ENCODE measurements at places on chromosomes 11 and 22.

- DNase-seq: no peak
These were observed 17.7 kb upstream of the FNBP4 start for GRCh38 chr11:47784785-47785381.

DNA sequence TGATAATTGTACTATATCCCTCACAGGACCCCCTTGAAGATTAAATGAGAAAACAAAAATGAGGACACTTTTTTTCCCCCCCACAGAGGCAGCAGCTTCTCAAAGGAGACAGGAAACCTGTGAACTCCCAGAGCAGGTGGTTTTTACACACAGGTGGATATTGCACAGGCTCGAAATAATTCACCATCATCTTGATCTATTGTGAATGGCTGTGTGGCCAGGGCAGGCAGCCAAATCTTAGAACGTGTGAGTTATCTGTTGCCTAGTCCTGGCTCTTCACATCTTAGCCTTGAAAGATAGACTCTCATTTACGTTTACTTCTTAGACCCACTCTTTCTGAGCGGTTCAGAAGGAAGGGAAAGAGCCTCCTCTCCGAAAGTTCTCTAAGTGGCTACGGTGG is 23.5 kb downstream of the PPFIBP2 start:
- DNase-seq: no peak

DNA sequence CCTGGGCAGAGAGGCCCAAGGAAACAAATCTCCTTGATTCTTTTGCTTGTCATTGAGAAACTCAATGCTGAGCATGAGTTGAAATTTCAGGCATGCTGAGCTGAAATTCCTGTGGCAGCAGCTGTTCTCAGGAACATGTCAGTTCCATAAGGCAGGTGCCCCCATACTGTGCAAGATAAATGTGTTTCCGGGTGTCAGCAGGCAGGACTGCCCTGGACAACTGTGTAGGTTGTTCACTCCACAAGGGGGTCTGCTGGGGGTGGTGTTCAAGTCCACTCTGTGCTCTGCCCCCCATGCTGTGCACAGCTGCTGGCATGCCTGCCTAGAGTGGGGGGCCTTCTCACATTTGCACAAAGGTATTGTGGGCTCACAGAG is 133.7 kb downstream of the CTTN start:
- no peak for DNase-seq

DNA sequence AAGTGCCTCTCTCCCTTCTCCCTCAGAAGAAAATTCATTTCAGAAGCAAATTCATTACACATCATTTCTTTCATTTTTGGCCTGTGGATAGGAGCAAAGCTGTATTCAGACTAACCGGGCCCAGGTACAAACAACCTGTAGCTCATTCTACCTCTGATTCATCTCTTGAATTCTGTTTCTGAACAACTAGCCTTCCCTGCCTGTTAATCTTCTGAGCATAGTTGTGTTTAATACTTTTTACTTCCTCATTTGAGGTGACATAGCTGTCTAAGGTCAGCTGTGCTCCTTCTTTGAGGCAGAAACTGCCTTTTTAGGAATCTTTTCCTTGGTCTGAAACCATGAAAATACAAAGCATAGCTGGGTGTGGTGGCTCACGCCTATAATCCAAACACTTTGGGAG is 12.6 kb upstream of the IL18BP start:
- no peak for DNase-seq

DNA sequence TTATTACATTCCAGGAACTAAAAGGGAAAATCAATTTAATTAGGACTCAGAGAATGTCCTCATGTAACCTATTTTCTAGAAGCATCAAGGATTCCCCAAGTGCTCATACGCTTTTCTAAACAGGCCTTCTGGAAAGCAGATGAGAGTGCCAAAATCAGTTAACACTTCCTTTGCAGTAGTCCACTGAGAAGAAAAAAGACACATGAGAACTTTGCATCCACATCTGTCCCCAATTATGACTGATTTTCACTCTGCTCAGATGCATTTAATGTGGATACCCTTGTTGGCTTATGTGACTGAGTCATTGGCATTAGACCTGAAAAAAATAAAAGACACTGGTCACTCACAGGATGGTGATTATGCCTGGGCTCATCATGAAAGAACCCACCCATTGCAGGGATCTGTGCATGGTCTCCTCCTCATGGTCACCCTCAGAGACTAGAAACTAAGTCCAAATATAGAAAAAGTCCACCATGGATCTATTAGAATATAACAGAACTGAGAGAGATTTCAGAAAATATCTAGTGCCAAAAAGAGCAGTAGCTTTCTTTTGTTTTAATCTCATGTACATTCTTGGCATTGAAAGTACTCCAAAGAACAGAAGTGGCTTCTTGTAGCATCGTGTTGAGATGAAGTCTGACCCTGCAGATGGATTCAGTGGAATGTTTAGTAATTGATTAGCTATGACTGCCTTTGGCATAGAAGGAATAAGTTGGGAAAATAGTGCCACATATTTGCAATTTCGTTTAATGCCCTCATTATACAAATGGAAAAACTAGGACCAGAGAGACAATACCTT is 48.8 kb upstream of the FIBIN start:
- DNase-seq: no peak
